ENCODE measurements at places on chromosomes 4 and X.

GRCh38 chr4:163863082-163863481, 368.6 kb downstream of the TMA16 start:
- DNase-seq: no peak

DNA sequence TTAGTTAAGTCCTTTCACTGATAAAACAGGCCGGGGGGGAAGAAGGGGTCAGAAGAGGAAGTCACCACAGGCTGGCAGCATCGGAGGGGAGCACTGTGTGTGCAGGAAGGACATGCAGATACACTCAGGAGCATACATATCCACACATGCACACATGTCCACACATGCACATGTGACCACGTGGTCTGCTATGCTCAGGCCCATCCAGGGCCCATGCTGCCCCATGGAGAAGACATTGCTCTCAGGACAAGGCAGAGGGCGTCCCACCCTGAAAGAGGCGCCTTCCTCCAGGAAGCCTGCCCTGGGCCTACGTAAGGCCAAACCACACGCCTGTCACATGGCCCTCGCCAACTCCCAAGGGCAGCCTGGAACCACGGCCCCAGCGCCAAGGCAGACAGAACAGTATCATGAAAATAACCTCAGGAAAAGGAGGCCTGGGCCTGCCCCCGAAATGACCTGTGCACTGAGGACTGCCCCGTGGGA, 15.8 kb downstream of the WDR1 start:
- no peak for DNase-seq

GRCh38 chrX:50996930-50997329, 86.4 kb downstream of the BMP15 start:
- DNase-seq: no peak

DNA sequence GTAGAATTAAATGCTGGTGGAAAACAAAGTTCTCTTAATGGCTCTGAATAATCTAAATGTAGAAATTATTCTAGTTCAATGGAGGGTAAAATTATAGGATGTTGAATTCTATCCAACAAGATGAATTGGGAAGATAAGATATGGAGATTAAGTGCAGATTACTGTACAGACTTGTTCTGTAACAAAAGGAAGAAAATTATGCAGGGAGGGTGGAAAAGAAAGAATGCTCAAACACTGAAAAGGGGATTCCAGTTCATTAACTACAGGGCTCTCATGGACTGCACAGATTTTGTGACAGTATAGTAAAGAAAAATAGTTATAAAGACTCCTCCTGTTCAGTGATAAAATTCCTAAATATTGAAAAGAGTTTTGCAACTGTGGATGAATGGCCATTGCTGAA, 1794.0 kb upstream of the PCDH7 start:
- DNase-seq: no peak

DNA sequence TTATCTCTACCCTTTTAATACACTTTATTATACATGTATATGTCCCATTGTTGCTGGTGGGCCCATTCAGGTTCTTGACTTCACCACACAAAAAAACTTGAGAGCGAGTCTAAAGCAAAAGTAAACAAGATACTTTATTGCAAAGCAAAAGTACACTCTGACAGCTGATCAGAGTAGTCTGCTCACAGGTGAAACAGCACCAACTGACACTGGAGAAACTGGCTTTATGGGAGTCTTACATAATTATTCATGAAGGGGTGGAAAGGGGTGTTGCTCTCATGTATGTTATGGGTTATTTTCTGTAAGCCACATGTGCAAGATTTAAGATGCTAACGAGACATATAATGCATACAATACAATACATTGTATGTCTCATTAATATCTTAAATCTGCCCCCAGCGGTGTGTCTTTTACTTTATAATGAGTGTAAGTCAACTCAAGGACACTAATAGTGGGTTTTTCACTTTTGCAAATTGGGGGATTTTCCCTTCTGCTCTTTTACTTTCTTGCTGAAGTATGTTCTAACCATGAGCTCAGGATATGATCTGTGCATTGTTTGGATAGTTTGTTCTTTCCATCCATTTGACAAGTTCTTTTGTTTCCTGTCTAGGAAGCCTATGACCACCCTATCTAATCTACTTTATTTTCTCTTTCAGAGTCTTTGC, 256.1 kb upstream of the ITM2A start:
- DNase-seq: no peak

- no peak for DNase-seq
Observed at GRCh38 chr4:147769386-147769785, 37.5 kb downstream of the ARHGAP10 start.

GRCh38 chr4:83387012-83387411, 52.4 kb upstream of the HPSE start:
- DNase-seq: no peak

DNA sequence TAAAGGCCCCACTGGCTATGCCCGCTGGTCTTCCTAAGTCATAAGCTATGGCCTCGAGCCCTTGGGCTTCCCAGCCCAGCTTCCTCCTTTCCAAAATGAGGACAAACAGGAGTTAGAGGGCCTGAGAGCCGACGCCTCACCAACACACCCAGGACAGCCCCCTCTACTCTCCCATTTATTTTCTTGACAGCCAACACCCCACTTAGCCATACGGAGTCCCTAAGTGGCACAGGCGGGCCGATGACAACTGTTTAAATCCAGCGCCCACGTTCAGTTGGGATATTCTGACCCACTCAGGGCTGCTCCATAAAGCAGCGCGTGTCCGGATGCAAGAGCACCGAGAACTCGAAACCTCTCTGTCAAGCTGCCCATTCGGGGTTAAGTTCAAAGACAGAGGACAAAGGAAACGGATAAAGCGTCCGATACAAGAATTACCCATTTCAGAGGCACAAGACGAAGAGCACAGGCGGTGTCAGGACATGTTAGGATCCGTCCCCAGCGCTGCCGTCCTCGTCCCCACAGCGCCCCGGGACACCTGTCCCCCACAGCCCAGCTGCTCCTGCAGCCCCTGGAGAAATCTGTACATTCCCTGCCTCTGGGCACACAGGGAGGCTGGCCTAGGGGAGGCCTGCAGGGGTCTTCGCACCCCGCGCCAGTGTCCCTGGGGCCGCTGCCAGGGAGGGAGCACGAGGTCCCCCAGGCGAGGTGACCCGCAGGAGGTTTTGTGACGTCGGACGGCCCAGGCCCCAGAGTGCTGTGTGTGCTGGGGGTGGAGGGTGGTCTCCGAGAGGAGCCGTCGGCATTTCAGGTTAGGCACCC, 1.2 kb downstream of the PRKX start:
- no peak for DNase-seq

DNA sequence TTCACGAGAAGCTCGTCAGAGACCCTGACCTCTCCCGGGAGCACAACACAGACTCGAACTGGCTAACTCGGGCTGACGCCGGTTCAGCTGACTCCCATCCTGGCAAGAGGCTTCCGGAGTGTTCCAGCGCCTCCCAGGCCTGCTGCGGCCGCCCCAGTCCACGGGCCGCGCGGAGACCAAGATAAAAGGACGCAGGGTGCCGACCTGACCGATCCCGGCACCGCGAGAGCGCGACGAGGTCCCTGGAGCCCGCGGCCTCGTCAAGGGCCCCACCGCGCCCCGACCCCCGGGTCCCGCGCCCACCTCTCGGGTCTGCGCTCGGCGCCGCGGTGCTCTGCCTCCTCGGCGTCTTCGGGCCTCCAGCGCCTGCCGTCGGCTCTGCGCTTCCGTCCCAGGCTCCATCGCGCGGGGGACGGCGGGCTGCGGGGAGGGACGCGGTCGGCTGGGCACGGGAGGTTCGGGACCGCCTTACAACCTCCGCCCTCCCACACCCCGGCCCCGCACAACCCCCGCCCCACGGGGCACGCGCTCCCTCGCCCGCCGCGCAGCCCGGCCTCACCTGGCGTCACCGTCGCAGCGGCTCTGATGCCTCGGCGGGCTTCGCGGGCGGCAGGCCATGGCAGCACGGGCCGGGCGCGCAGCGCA, 426 bp downstream of the SLBP start:
- DNase-seq: no peak

- no peak for DNase-seq
Observed at GRCh38 chrX:65491620-65492019, 43.0 kb downstream of the LAS1L start.

DNA sequence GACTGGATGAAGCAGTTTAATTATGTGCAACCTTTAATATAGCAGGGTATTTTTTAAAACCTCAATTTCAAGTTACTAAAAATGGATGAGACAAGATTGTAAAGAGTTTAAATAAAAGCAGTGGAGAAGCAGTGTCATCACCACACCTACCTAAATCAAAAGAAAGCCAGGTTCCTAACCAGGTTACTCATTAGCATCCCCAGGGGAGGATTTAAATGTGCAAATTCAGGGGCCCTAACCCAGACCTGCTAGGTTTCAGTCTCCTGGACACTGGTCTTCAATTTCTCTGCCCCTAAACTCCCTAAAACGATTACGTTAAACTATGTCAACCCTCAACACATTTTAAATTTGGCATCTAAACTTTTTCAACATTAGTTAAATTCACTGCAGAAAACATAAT, 116.9 kb upstream of the KLF3 start:
- DNase-seq: no peak

- DNase-seq: no peak
Observed at GRCh38 chr4:6749340-6750171, 33.0 kb upstream of the KIAA0232 start.

GRCh38 chr4:5824227-5824626, 68.7 kb downstream of the CRMP1 start:
- DNase-seq: no peak

DNA sequence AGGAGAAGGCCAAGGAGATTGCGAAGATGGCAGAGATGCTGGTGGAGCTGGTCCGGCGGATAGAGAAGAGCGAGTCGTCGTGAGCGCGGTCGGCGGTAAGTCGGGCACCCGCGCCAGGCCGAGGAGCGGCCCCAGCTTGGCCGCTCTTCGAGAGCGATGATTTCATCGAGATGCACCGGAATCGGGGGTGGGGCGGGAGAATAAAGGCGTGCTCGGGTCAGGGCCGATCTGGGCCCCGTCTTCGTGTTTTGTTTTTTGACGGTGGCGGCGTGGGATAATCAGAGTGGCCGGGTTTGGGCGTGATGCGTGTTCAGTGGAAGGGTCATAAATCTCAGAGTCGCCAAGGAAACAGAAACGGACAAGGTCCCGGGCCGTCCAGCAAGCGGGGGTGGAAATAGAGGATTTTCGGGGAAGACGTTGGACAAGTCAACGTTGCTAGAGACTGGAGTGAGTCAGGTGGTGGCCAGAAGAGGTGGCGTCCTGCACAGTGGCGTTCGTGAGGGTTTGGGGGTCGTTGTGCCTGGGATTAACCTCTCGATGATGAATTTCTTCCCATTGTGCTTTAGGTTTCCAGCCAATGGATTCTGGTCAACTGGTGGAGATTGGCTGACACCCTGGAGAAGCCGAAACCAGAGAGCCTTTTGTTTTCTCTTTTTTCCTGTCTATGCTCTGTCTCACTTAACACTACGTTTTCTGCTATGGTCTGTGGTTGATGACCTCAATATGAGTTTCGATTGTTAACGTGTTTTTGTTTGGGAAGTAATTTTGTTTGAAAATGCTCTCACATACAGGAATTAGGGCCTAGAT, 882 bp downstream of the MRFAP1 start:
- peak; percentile 31 for DNase-seq

DNA sequence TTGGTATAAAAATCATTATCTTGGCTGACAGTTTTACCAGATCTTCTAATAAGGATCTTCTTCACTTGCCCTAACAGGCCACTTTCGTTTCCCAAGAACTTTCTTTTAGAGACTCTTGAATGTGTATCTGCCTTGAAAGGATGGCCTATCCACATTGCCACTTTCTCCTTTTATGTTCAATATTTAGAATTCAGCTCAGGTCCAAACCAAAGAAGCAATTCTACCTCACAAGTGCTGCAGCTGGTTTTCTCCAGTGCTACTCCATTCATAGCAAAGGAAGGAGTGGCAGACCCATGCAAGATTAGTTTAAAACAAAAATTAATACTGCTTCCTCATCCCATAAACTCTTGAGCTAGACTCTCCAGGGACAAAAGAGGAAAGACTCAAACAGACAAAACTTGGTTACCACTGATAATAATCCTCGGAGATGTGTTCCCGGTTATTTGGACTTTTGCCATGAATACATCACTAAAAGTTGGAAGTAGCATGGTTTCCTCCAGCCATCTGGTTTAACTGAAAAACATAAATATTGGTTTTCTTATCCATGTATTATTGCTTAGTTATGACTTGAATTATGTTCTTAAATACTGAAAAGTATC, 401.8 kb downstream of the PABPC4L start:
- DNase-seq: no peak

- no peak for DNase-seq
Observed at GRCh38 chrX:12611471-12611870, 179.7 kb upstream of the PRPS2 start.

- no peak for DNase-seq
Observed at GRCh38 chr4:175385797-175386196, 426.3 kb downstream of the GPM6A start.

DNA sequence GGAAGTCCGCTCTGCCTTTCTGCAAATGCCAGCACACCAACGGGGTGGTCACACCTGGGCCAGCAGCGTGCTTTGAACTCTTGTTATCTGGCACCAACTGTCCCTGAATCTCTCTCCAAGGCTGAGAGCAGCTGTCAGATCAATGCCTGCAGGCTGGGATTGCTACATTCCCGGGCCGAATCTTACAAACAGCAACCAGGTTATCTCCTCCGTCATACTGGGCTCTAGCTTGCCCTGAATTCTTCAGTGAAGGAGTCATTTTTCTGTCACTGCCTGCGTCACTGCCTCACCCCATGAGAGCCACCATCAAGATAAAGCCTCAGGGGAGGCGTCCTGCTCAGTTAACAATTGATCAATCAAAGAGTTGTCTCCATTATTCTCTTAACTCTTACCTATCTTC, 329.4 kb upstream of the PPARGC1A start:
- DNase-seq: no peak

DNA sequence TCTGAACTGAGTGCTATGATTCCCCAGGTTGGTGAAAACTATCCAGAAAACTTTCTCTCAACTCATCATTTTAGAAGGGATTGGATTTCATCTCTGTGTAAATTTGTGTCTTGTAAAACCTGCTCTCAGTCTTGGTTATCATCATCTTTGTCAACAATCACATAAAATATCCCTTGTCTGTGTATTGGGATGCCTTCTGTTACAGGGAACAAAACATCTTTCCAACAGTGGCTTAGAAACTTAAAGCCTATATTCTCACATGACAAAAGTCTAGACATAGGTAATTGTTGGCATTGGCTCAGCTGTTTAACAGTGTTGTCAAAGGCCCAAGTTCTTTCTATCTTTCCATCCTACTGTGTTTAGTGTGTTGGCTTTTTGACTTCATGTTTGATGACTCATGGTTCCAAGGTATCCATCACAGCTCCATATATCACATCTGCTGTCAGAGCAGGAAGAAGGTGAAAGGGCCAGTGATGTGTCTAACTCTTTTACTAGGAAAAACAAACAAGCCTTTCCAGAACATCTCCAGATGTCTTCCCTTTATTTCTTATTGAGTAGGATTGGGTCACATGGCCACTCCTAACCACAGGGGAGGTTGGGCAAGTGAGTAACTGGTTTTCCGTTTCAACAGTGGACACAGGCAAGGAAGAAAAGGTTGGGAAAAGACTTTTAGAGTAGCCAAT, 65.0 kb downstream of the PHEX start:
- DNase-seq: no peak

GRCh38 chrX:136588036-136588435, 56.0 kb downstream of the VGLL1 start:
- DNase-seq: no peak

- no peak for DNase-seq
Observed at GRCh38 chr4:175770555-175770954, 41.5 kb downstream of the GPM6A start.

GRCh38 chrX:126836186-126836585, 16.7 kb downstream of the PRR32 start:
- no peak for DNase-seq

- DNase-seq: no peak
Observed at GRCh38 chrX:3403748-3404147, 57.3 kb upstream of the MXRA5 start.

Data from T-helper 22 cell (primary cell).